ENCODE measurements at places on chromosomes 13 and 19.

DNA sequence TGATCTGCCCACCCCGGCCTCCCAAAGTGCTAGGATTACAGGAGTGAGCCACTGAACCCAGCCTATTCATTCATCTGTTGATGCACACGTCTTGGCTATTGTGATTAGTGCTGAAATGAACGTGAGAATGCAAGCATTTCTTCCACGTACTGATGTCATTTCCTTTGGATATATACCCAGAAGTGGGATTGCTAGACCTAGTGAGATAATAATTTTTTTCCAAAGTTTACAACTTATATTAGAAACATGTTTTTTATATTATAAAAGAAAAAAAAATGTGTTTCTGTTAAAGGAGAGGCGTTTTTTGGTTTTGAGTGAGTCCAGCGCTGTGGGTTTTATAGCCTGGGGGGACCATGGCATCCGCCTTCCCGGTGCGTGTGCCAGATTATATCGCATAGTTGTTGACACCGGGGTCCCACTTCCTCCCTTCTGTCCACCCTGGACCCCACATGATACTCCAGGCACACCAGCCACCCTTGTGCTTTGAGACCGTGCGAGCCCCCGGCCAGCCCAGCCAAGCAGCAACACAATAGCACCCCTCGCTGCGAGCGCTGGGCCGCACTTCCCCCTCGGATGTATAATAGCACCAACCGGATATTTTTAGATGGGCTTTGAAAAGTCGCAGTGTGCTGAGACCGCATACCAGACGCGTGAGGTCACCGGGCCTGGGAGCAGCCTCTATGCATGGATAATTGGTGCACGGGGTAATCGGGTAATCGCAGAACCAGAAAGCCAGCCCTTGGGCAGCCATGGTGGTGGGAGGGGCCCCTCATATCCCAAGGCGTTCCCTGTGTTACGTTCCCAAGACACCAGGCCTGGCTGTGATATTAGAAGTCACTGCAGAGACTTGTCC, 59.6 kb downstream of the MYO9B start:
- DNase-seq: no peak

- no peak for DNase-seq
These were observed 63.6 kb downstream of the RASA3 start for GRCh38 chr13:114068656-114069318.

- no peak for DNase-seq
These were observed at the start of gene F10 for GRCh38 chr13:113122550-113123225. TSS of gene F10 (plus strand) at chr13:113122799. CDS start at chr13:113122856, 57 bp downstream.

- no peak for DNase-seq
These were observed 284.0 kb downstream of the OXGR1 start for GRCh38 chr13:96710166-96710862.

- DNase-seq: no peak
These were observed 84.0 kb downstream of the MZT1 start for GRCh38 chr13:72643311-72643989.

DNA sequence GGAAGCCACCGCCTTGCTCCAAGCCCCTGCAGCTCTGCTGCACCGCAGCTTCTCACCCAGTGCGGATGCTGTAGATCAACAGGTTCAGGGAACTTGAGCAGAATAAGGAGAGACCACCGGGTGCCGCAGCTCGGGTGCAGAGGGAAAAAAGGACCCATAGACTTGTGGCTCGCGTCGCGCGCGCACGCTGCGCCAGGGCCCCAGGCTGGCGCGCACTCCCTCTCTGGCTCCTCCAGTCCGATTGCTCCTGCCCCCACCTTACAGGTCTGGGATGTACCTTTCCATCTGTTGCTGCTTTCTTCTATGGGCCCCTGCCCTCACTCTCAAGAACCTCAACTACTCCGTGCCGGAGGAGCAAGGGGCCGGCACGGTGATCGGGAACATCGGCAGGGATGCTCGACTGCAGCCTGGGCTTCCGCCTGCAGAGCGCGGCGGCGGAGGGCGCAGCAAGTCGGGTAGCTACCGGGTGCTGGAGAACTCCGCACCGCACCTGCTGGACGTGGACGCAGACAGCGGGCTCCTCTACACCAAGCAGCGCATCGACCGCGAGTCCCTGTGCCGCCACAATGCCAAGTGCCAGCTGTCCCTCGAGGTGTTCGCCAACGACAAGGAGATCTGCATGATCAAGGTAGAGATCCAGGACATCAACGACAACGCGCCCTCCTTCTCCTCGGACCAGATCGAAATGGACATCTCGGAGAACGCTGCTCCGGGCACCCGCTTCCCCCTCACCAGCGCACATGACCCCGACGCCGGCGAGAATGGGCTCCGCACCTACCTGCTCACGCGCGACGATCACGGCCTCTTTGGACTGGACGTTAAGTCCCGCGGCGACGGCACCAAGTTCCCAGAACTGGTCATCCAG, 964 bp downstream of the PCDH17 start:
- DNase-seq: no peak

DNA sequence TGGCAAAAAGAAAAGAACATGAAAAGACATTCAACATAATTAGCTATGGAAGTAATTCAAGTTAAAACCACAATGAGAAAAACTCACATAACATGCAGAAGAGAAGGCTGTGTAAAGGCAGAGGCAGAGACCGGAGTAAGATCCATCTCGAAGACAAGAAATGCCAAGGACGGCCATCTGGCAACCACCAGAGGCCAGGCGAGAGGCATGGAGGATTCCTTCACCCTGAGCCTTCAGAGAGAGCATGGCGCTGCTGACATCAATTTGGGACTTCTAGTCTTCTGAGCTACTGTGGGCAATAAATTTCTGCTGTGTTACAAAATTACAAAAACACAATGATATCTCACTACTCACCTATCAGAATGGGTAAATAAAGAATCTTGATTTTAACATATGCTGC, 381.0 kb downstream of the TSHZ3 start:
- no peak for DNase-seq

- no peak for DNase-seq
These were observed 2.7 kb downstream of the TPP2 start for GRCh38 chr13:102599426-102600012.

- no peak for DNase-seq
These were observed 1524.0 kb downstream of the SLITRK1 start for GRCh38 chr13:82358284-82358683.

DNA sequence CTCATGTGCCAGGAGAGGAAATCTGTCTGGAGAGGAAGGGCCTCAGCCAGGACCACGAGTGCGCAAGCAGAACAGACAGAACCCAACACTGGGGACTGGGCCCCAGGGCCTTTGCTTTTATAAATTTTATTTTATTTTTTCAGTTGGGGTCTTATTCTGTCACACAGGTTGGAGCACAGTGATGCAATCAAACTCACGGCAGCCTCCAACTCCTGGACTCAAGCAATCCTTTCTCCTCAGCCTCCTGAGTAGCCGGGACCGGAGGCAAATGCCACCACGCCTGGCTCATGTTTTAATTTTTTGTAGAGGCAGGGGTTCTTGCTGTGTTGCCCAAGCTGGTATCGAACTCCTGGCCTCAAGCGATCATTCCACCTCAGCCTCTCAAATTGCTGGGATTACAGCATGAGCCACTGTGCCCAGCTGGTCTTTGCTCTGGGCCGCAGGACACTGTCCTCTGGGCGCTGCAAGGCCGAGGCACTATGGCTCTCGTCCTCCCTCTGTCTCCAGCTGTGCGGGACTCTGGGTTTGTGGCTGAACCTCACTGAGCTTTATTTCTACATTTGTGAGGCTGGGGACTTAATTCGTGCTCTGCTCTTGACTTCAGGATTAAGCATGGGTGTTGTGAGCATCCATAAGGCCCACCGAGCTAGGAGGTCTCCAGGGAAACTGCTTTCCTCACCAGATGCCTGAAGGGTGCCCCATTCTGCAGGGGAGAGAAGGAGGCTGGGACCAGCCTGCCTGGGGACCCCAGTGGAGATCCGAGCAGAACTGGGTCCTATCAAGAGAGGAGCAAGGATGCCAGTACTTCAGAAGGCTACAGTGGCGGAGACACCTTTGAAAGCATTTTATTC, 144.2 kb upstream of the VSTM2B start:
- no peak for DNase-seq

All from NCI-H2029 (cell line).